ENCODE measurements at places on chromosomes 5 and 9. TPM values are rescaled to one million over a fixed set of nuclear protein-coding genes. Genes with fewer than 3 reads are reported as not detected.
A peak's percentile ranks its signal among the peaks of the same experiment; 100 is the strongest.

The IL7R gene
- total RNA-seq = 1.2 TPM

The SMAD5 gene
- 66.0 TPM for total RNA-seq

DNA sequence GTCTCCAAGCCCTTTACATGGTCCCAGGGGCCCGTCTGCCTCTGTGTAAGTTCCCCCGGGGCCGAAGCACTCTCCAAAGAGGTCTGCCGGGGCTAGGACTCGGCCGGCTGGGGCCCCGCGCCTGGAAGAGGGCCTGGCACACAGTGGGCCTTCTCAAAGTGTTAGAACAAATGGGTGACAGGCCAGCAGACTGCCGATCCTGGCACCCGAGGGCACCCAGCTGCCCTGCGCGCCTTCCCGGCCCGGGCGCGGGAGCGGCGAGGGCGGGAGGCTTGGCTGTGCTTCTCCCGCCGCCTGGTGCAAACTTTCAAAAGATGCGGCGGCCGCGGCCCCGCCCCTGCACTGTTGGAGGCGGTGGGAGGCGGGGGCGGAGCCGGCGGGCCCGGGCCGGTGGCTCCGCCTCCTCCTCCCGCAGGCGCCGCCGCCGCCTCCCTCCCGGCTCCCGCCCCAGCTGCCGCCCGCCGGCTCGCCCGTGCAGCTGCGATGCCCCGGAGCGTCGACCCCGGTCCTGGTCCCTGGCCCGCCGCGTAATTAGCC, at the start of gene NEURL1B:
TSS of gene NEURL1B (plus strand) at position 442 of the 537 bp plus-strand sequence. CDS start 144 bp downstream, outside the sequence.
- peak; percentile 33 for DNase-seq

DNA sequence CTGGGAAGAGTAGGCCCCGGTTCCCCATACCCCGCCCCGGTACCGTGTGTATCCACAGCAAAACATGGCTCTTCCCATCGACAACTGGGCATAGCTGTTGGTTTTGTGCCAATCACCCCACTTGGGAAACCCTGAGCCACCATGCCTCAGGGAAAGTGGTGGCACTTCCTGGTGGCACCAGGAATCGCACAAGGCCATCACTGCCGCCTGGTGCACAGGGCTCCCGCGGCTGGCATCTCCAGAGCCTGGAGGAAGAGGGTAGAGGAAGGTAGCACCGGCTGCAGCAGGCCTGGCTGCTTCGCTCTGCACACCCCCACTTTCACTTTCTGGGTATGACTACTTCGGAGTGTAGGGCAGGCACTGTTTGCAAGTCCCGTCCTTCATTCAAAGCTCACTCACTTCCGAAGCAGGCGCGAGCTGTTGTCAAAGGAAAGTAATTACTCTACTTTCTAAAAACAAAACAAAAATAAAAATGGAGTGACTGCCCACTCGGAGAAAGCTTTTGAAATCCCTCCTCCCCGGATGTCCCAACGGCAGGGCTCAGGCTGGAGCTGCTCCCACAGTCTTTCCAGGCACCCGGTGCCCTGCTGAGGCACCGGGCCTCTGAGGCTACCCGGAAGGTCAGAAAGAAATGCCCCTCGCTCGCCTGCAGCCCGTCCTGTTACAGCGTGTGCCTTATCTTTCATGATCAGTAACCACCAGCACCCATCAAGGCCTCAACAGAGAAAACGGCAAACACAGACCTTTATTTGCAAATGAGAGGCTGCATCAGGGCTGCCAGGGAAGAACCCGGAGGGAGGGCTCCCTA, 2.0 kb downstream of the BRD3 start:
- peak; percentile 62 for DNase-seq

DNA sequence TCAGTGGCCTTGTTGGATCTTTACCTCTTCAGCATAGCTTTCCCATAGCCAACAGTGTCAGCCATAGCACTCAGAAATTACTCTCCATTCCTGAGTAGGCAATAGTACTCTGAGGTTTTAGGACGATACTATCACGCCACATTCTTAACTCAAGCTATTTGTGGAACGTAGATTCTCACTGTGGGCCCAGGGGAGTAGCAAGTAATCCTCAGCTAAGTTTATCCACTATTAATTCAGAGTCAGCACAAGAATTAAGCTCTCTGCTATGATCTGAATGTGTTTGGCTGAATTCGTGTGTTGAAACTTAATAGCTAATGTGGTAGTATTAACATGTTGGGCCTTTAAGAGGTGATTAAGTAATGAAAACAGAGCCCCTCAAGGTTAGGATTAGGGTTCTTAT, 858.8 kb upstream of the NUDT12 start:
- no peak for DNase-seq

The GABRA1 gene
- not detected for total RNA-seq

The NRG2 gene
- total RNA-seq = 0.30 TPM

The UBE2QL1 gene
- total RNA-seq = 0.15 TPM

The TNFSF8 gene
- not detected for total RNA-seq

GRCh38 chr9:122004589-122004988, 88.5 kb downstream of the TTLL11 start:
- no peak for DNase-seq

- DNase-seq = no peak
Measured at GRCh38 chr5:112371067-112371466, 48.0 kb downstream of the EPB41L4A start.

The PHYHD1 gene
- total RNA-seq = 0.30 TPM

DNA sequence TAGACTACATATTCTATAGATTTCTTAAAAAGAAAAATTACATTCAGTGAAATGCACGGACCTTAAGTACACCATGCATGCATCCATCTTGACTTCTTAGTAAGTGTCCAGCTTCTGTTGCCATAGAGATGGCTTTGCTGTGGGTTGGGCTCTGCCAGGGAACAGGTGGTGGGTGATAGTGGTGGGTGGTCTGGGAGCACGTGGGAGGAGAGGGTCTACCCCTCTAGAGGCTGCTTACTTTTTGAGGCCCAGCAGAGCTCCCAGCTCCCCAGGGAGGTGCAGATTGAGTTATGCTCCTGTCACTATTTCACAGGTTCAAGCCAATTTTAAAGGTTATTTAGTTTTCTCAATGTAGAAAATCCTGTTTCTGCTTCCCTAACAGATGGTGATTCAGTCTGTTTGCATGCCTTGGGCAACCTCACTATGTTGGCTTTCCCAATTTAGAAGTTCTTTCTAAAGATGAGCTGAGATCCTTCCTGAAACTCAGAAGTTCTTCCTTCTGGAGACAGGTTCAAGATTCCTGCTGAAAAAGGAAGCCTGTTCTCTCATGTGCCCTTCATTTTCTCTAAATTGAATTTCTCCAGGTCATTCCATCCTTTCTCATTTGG, 107.4 kb upstream of the LHFPL2 start:
- DNase-seq = no peak

GRCh38 chr5:54630738-54631359, 113.3 kb downstream of the SNX18 start:
- no peak for DNase-seq

The ARRDC1 gene
- total RNA-seq = 21.5 TPM

DNA sequence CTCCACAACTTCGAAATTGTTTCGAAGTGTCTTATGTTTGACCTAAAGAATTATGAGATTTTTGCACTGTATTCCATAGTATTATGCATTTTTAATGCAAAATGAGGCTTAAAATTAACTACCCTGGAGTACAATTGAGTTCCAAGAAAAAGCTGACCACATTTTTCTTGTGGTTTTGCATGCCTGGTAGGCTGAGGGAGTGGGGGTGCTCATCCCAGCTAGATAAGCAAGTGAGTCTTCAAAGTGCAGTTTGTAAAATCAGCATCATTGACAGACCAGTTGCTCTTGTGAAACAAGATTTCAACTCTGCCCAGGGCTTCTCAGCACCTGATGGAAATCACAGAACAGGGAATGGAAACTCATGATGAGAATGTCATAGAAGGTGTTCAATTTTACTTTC, 17.0 kb upstream of the NDUFS4 start:
- no peak for DNase-seq

GRCh38 chr9:4734150-4734549, 6.9 kb downstream of the AK3 start:
- DNase-seq = no peak

DNA sequence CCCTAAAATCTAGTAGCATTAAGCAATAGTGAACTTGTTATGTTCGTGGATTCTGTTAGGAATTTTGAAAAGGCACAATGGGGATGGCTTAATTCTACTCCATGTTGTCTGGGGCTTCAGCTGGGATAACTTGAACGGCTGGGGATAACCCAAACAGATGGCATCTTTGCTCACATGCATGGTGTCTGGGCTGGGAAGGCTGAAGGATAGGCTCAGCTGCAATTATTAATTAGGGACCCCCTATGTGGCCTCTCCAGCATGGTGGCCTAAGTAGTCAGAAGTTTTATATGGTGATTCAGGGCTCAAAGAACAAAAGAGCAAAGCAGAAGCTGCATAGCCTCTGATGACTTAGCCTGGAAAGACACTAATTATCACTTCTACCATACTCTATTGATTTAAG, 551.1 kb downstream of the PSAT1 start:
- DNase-seq = no peak

DNA sequence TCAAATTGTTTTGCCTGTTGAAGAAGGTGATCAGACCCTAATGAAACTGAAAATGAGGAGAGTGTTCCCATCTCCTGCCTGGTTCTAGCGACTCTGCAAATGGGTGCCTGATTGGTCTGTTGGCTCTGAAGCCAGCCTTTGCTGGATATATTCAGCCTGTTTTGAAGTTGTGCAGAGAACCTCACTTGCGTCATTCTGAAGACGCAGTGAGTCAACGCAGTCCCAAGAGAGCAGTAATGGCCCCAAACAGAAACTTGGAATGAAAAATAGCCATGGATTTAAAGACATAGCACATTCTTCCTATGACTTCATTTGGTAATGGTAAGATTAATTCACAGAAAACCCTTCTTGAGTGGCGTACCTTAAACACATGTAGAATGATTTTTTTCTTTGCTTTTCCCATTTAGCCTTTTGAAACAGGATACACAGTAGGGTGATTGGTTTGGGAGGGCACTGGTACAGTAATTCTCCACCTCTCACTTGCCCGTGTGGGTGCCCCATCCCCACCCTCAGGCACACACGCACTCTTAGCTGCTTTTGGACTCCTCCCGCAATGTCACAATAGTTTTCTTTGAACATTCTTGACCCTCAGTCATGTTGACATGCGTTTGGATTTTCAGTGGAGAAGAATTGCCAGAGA, 54.1 kb upstream of the ABL1 start:
- DNase-seq = no peak

GRCh38 chr9:126705767-126706697, 92.3 kb downstream of the LMX1B start:
- peak; percentile 28 for DNase-seq

DNA sequence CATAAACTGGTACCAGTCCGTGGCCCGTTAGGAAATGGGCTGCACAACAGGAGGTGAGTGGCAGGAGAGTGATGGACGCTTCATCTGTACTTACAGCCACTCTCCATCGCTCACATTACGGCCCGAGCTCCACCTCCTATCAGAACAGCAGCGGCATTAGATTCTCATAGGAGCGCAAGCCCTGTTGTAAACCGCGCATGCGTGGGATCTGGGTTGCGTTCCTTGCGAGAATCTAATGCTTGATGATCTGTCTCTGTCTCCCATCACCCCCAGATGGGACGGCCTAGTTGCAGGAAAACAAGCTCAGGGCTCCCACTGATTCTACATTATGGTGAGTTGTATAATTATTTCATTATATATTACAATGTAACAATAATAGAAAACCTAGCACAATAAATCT, 480.4 kb downstream of the CCDC171 start:
- DNase-seq = no peak

The CARD9 gene
- 0.71 TPM for total RNA-seq

The SYNPO gene
- 121 TPM for total RNA-seq

The GPR150 gene
- 0.31 TPM for total RNA-seq

DNA sequence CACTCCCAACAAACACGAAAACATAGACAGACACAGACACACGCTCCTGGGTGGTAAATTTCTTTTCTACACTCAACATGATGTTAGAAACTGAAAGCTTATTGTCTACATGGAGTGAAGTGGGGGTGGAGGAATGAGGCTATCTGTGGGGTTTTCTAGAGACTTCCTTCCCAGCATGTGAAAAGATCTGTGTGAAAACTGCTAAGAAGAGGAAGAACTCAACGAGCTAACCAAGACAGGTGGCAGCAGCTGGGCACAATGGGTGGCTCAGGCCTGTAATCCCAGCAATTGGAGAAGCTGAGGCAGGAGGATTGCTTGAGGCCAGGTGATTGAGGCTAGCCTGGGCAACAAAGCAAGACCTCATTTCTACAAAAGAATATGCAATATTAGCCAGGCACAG, 7.6 kb downstream of the FYB1 start:
- no peak for DNase-seq

- no peak for DNase-seq
Measured at GRCh38 chr5:132445930-132446329, 44.6 kb downstream of the IRF1 start.

- DNase-seq = peak; percentile 98
Measured at GRCh38 chr5:34929134-34929719, at the start of gene DNAJC21. TSS of gene DNAJC21 (plus strand) at chr5:34929559. CDS start at chr5:34929820, 261 bp downstream.

The KCNIP1 gene
- not detected for total RNA-seq

The SLC23A1 gene
- total RNA-seq = not detected

DNA sequence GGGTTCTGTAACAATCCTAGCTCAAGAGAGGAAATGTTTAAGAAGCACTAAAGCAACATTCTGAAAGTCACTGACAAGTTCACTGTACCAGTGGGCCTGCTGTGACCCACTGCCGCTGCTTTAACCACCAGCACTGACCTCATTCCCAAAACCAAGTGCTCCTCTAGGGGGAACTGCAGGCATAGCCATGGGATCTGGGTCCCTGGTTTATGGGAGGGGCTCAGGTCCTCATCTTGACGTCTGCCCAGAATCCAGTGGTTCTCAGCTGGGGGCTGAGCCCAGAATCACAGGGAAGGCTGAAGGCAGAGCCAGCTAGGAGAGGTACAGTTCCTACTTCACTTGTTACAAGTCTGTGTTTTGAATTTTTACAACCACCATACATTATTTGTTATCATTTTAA, 36.1 kb upstream of the SLC2A8 start:
- no peak for DNase-seq

The DAPK1 gene
- 119 TPM for total RNA-seq

The C7 gene
- total RNA-seq = 0.29 TPM

DNA sequence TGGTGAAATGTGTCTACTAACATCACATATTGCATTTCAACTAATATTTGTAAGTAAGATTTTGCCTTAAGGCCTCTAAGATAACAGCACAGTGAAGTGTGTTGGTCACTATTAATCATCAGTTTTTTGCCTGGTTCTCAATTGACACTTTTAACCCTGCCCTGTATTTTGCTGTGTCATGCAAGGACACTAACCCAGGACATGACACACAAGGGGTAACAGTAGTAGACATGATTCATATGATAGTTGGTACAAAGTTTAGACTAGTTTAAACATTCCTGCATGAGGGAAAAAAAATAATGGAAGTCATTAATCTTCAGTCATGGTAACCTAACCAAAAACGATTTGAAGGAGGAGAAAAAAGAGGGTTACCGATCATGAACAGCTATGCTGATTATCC, 207.0 kb downstream of the DEPDC1B start:
- no peak for DNase-seq

GRCh38 chr5:67401172-67401571, 204.6 kb upstream of the CD180 start:
- no peak for DNase-seq

DNA sequence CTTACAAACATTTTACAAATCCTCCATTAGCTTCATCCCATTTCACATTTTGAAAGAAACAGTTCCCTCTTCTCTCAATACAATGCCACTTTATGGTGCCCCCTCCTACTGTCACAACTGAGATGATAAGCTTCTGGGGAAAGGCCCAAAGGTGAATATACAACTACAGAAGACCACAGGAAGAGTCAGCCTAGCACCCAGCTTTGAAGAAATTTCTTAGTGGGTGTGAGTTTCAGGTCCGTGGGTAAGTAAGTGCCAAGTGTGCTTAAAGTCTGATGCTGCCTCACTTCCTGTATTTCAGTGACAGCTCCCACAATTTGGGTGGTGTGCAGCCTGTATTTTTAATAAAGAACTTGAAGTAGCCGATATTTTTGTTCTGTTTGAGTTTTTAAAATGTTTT, 68.1 kb downstream of the ARHGEF28 start:
- no peak for DNase-seq

Data from endothelial cell of umbilical vein (primary cell).